ENCODE measurements at places on chromosomes 13 and 19.
A peak's percentile ranks its signal among the peaks of the same experiment; 100 is the strongest.

GRCh38 chr19:16645140-16645539, 14.8 kb downstream of the SMIM7 start:
- peak; percentile 81 for DNase-seq

DNA sequence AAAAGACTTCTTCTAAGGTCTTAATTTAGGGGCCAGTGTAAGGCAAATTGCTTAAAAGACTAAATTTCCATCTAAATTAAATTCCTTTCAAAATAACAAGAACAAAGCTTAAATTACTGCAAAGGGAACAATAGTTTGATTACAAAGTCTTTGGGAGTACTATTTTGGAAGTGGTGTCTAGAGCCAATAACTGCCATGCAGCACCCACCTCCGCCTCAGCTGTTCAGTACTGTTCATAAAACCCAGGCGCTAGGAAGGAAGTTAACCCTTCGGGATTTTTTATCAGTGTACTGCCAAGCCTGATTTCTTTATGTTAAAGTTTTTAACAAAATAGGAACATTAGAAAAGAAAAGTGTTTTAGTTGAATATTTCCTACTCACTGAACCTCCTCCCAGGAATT, 210.1 kb downstream of the LIG4 start:
- DNase-seq, result no peak

DNA sequence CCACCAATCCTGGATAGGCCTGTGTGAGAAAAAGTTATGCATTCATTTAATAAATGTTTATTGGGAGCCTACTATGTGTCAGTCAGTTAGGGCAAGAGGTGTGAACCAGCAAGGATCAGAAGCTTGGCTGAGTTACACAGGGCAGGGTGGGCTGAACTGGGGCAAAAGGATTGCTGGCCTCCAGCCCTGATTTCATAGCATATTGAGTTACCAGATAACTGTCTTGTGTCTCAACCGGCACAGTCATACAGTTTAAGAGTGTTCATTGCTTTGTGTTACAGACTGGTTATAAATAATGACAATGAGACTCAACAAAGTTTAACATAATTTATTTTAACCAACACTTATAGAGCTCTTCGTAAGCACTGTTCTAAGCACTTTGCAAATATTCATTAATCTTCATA, 253.8 kb downstream of the DLEU7 start:
- no peak for DNase-seq

DNA sequence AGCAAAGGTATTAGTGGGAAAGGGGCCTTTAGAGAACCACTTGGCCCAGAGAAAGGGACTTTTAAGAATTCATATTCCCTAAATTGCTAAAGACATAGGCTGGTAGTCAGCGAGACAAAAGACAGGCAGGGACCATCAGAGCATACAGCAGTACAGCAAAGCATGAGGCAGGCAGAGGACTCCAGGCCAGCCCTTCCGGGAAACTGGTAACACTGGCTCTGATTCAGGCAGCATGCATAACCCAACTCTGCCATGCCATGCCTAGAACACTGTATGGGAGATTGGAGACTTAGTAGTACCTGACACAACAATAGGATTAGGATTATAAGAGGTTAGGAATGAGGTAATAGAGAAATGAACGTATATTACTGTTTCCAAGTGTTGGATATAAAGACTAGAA, 34.9 kb downstream of the CAB39L start:
- no peak for DNase-seq

DNA sequence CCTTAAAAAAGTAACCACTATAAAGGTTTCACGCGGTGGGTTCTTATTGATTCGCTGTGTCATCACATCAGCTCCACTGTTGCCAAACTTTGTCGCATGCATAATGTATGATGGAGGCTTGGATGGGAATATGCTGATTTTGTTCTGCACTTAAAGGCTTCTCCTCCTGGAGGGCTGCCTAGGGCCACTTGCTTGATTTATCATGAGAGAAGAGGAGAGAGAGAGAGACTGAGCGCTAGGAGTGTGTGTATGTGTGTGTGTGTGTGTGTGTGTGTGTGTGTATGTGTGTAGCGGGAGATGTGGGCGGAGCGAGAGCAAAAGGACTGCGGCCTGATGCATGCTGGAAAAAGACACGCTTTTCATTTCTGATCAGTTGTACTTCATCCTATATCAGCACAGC, 30.6 kb downstream of the FGF9 start:
- no peak for DNase-seq

Measured in hippocampal formation (tissue), 2 donors.